ENCODE measurements at places on chromosomes 1 and 21. TPM values are rescaled to one million over a fixed set of nuclear protein-coding genes. Genes with fewer than 3 reads are reported as not detected.

DNA sequence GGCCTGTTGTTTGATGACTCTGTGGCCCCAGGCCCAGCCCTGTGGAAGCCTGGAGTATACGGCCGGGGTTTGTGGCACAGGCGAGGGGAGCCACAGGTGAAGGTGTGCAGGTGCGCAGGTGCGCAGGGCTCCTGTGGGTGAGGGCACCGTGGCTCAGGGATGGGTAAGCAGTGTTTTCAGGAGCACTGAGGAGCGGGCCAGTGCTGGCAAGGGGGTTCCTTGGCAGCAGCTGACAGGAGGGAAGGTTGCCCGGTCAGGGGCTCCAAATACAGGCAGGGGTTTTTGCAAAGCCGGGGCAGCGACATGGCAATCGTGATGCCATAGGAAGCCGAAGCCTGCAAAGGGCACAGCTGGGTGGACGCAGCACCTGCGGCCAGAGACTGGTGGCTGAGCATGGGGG lies 20.7 kb downstream of the AGPAT3 start:
- H3K36me3 ChIP-seq, result peaks cover 5% of the 10 kb centered on the region
- peaks cover 2% of the 10 kb centered on the region for H3K27me3 ChIP-seq
- DNase-seq, result no peak
- H3K4me1 ChIP-seq, result peaks cover 14% of the 10 kb centered on the region
- no peak overlapping the region for H3K4me3 ChIP-seq
- H3K27ac ChIP-seq, result no peak overlapping the region

DNA sequence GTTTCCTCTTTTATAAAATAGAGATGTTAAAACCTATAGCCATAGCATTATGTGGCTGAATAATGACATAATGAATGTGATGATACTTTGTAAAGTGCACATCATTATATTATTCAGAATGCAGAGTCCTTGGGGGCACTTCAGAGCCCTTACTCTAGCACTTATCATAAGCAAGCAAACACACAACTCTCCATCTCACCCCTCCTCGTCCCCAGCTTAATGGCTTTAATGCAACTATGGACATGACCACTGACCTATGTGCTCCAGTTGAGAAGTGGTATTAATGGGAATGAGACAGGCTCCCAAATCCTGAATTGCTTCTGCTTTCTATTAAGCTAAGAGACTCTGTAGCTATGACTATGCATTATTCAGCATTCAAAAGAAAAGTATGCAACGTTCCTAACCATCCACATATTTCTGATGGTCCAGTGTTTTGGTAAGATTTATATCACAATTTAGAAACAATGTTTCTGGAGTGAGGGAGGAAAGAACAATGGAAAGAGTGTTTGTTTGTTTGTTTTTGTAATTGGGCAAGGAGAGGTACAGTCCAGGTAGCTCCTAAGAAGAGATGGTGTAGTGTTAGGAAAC lies 194.0 kb upstream of the PLXNA2 start:
- H3K4me3 ChIP-seq, result no peak overlapping the region
- DNase-seq, result no peak
- no peaks in the 10 kb centered on the region for H3K27me3 ChIP-seq
- H3K36me3 ChIP-seq, result peaks cover 7% of the 10 kb centered on the region

GRCh38 chr21:27548486-27548885 lies 581.6 kb upstream of the ADAMTS5 start:
- peaks cover 11% of the 10 kb centered on the region for H3K36me3 ChIP-seq
- DNase-seq, result no peak
- no peak overlapping the region for H3K27ac ChIP-seq

Gene FLG2
- not detected for total RNA-seq

GRCh38 chr1:182185842-182186756 lies 124.6 kb upstream of the ZNF648 start:
- H3K36me3 ChIP-seq, result no peaks in the 10 kb centered on the region
- H3K27ac ChIP-seq, result no peak overlapping the region
- peaks cover 2% of the 10 kb centered on the region for H3K27me3 ChIP-seq
- no peak overlapping the region for H3K4me3 ChIP-seq
- no peaks in the 10 kb centered on the region for H3K4me1 ChIP-seq

Gene KIF26B
- 2.4 TPM for total RNA-seq

- H3K4me3 ChIP-seq, result peak overlapping the region; percentile 25
- no peaks in the 10 kb centered on the region for H3K36me3 ChIP-seq
- peaks cover 9% of the 10 kb centered on the region for H3K27me3 ChIP-seq
- DNase-seq, result peak; percentile 86
- peaks cover 30% of the 10 kb centered on the region for H3K4me1 ChIP-seq
These were observed 5.1 kb downstream of the TMEM201 start for GRCh38 chr1:9593492-9594465.

Gene CLCNKB
- total RNA-seq, result not detected

- H3K36me3 ChIP-seq, result peaks cover 22% of the 10 kb centered on the region
- H3K27me3 ChIP-seq, result no peaks in the 10 kb centered on the region
- DNase-seq, result no peak
- no peak overlapping the region for H3K27ac ChIP-seq
These were observed 82.6 kb upstream of the PTGFR start for GRCh38 chr1:78408192-78408591.

- no peak overlapping the region for H3K4me3 ChIP-seq
- no peak overlapping the region for H3K27ac ChIP-seq
- H3K27me3 ChIP-seq, result no peaks in the 10 kb centered on the region
- H3K4me1 ChIP-seq, result no peaks in the 10 kb centered on the region
- no peak for DNase-seq
- no peaks in the 10 kb centered on the region for H3K36me3 ChIP-seq
These were observed 70.3 kb upstream of the CAMK1G start for GRCh38 chr1:209513226-209513625.

Gene TIAM1
- 23.3 TPM for total RNA-seq

Data from glutamatergic neuron (in vitro differentiated cells).